ENCODE measurements at places on chromosomes 6 and 20. TPM values are rescaled to one million over a fixed set of nuclear protein-coding genes. Genes with fewer than 3 reads are reported as not detected.
A peak's percentile ranks its signal among the peaks of the same experiment; 100 is the strongest.

GRCh38 chr6:1178590-1178989 lies 133.3 kb upstream of the FOXQ1 start:
- no peak for DNase-seq

GRCh38 chr6:22883061-22883717 lies 313.8 kb downstream of the HDGFL1 start:
- DNase-seq = no peak

- no peak for DNase-seq
These were observed 82.3 kb downstream of the PTPN1 start for GRCh38 chr20:50592282-50593004.

DNA sequence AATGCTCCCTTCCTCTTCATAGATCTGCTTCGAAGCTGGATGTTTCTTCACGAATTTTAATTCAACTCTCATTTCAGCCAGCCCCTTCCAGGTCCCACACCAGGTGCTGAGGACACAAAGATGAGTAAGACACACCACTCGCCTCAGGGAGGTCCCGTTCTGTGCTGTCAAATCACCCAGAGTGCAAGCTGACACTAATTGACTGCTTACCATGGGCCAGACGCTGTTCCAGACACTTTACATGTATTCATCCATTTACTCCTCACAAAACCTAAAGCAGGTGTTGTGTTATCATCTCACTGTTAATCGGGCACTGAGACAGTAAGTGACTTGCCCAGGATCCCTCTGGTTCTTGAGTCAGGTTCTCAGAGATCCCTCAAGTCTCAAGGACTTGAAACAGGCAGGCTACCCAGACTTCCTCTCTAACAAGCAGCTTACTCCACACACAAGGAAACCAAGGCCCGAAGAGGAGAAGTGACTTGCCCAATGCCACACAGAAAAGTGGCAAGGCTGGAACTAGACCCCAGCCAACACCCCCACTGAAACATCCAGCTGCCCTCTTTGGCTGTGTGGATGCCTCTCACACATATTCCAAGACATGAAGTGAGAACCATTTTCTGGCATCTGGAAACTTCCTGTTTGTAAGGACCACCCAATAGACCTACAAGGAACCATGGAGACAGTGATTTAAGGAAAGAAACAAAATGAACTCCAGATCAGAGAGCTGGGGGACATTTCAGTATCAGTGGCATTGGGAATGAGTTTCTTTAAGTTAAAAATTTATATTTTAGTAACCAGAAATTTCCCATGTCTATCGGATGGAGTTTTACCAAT lies 174.5 kb downstream of the CDC5L start:
- DNase-seq = no peak

GRCh38 chr6:99879431-99879830 lies 114.6 kb downstream of the MCHR2 start:
- DNase-seq = no peak

DNA sequence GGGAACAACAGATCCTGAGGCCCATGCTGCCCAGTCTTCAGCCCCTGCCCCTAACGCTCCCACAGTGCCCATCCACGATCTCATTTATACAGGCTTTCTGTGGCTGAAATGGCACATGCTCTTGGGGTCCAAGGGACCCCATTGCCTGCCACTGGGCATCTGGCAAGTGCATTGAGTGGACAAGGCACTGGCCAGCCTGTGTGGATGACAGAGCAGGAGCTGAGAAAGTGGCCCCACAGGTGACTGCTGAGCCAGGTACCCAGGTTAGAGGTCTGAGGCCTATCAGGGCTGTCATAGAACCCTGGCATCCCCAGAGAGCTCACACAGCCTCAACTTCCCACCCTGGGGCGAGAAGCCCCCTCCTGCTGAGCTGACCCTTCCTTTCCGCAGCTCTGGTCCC lies 86.0 kb upstream of the NXT1 start:
- no peak for DNase-seq

- no peak for DNase-seq
These were observed 42.6 kb upstream of the SCML4 start for GRCh38 chr6:107866606-107867301.

- DNase-seq = no peak
These were observed 337.0 kb downstream of the RNGTT start for GRCh38 chr6:88626460-88626859.

- no peak for DNase-seq
These were observed 29.8 kb downstream of the SLC13A3 start for GRCh38 chr20:46621492-46621891.

GRCh38 chr20:400128-400453 lies 8.0 kb upstream of the RBCK1 start:
- peak; percentile 22 for DNase-seq

Gene GGTLC1
- total RNA-seq = not detected

Gene ZNF512B
- 16.4 TPM for total RNA-seq

Gene BACH2
- 0.30 TPM for total RNA-seq

Gene NEU1
- total RNA-seq = 49.5 TPM

All from HT1080 (cell line).